ENCODE measurements at places on chromosomes 7 and 10.

GRCh38 chr10:132810807-132811700, 25.1 kb upstream of the NKX6-2 start:
- no peak for DNase-seq

GRCh38 chr10:78656417-78657162, 412.2 kb upstream of the ZMIZ1 start:
- no peak for DNase-seq

DNA sequence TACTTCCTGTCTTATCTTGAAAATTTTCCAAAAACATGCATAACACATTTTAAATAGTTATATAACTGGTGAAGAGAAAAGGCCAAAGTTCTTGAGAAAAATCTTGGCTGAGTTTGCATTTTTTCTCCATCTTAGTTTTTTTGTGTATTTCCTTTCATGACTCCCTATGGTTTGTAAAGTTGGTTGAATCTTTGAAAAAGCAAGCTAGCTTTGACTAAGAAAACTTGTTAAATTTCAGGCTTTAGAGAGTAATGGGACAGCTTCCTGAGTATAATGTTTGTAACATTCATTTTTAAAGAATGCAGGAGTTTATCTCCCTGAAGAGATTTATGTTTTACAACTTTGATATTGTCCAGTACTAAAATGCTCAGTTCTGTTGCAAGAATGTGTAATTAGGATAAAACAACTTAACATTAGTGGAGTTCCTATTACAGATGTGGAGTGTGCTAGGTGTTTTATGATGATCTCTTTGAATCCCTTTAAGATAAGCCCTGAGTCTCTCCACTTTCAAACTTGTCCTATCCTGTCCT, 11.1 kb upstream of the HERPUD2 start:
- no peak for DNase-seq

DNA sequence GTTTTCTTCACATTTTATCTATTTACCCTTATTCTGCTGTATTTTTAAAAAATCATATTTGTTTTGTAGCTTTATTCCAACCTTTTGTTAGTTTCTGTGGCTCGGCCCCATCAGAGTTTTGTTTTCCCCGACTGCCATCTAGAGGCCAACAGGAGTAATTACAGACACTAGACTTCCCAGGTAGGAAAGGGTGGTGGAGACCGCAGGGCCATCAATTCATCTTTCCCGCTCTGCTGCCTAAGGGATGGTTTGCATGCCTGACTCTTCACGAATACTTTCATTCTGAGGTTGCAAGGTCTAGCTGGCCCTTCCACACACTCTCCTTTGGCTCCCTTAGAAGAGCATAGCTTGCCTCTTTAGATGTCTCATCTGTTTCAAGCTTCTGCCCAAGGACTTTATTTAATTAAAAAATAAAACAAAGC, 38.3 kb downstream of the LYZL2 start:
- DNase-seq = no peak

- no peak for DNase-seq
These were observed 43.8 kb upstream of the SEMA3D start for GRCh38 chr7:85230623-85231022.

- DNase-seq = no peak
These were observed 84.6 kb upstream of the NAMPT start for GRCh38 chr7:106369352-106369751.

- DNase-seq = no peak
These were observed 1.5 kb downstream of the GIMAP4 start for GRCh38 chr7:150568714-150569113.

GRCh38 chr7:45390731-45391130, 183.4 kb upstream of the ADCY1 start:
- DNase-seq = no peak

DNA sequence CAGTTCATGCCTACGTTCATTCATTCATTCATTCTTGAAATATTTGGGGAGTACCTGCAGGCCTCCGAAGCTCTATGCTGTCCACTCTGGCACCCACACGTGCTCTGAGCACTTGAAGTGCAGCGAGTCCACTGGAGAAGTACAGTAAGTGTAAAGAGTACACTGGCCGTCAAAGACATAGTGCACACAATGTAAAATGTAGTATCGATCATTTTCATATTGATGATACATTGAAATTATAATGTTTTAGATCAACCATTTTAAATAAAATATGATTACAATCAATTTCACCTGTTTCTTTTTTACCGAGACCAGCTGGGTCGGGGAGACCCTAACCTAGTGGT, 37.0 kb upstream of the PURB start:
- DNase-seq = no peak

DNA sequence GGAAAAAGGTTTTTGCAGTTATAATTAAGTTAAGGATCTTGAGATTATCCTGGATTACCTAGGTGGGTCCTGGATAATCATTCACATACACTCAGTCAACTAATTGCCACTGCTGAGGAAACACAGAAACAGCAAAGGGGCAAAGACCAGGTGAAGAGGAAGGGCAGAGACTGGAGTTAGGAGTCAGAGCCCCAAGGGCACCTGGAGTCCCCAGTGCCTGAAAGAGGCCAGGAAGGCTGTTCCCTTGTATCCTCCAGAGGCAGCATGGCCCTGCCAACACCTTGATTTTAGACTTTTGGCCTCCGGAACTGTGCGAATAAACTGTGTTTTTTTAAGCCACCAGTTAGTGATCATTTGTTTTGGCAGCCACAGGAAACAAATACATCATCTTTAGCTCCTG, 24.6 kb downstream of the PRR15 start:
- DNase-seq = no peak

DNA sequence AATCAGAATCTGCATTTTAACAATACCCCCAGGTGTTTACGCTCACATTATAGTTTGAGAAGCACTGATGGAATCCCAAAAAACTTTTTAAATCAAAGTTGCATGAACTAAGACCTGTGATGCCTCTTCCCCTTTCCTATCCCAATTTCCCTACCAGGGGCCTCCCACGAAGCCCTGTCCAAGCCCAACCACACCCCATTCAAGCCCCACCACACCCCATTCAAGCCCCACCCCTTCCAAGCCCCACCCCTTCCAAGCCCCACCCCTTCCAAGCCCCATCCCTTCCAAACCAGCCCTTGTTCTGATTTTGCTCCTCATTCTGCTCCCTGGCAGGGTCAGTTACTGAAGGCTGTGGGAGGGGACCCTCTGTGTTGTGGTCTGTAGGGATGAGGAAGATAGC, 9.8 kb upstream of the AQP1 start:
- DNase-seq = no peak

DNA sequence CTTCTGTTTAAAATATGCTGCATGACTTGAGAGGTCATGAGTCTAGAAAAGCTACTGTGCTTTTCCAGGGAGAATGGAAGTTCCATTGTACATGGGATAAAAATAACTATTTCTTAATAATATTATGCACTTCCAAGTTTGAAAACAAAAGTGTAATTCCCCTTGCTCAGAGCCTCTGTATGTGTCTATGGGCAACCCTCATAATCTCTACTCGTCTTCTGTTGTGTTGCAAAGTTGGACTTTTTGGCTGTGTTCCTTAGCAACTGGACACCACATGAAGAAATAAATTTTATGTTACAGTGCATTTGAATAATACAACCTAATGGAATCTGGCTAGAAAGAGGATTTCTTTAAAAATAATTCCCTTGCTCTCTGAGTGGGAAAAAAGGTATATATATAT, 242.6 kb downstream of the TWIST1 start:
- no peak for DNase-seq

DNA sequence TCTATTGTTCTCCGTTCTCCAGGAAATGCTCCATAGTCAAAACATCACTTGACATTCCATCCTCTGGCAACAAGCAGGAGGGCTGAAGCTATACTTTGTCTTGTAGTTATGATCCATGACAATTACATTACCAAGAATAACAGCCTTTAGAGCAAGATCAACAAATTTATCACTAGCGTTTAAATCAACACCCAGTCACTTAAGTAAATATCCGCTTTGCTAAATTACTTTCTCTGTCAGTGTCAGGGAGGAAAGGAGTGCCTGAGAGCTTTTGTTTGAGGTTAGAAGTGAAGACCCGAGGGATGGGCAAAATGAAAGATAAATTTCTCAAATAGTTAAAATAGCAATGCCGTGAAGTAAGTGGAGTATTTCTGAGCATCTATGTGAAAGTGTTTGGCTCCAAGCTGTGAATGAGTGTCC, 236.1 kb upstream of the BMPER start:
- peak; percentile 63 for DNase-seq

DNA sequence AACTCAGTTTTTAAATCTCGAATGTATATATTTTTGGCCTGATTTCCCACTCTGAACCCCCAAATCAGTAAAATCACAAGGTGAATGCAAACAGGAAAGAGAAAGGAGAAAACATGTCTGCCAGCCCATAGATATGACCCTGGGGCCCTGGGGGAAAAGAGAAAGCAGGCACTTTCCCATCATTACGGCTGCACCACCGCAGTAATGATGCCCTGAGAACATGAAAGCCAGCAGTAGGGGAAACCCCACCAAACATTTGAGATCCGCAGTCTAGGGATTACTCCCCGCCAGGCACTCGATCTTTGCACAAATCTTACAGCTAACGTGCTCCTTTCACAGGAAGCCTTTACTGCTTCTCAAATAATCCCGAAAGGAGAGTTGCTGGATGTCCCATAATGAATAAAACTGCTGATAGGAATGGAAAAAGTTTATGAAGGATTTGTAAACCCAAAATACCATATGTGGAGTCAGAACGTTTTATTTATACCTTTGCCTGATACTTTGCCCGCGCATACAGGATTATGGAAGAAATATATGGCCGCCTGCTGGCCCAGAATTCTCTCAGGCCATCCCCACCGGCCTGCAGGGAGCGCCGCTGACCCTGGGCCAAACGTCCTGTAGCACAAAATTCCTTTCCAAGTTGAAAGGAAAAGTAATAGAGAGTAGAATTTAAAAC, 180.0 kb upstream of the INHBA start:
- DNase-seq = no peak

GRCh38 chr10:112963835-112964234, 13.8 kb downstream of the TCF7L2 start:
- DNase-seq = no peak

DNA sequence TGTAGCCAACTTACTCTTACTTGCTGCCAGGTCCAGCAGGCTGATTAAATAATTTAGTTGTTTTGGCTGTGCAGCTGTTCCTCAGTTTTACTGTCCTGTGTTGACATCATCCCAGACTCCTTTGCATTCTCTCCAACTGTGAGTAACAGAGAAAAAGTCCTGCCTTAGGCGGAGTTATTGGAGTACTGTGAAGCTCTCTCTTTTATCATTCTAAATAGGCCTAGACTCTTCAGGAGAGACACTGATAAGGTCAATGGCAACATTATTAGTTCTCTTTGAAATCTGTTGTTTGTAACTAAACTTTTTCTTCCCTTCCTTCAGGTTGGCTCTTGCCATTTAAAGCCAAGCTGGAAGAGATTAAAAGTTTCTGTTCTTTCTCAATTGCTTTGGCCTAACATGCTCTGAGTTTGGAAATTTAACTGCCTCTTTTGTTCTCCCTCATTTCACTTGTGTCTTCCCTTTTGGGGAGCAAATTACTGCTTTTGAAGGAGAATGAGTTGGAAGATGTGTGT, 215.7 kb upstream of the CSTF2T start:
- DNase-seq = no peak

- DNase-seq = no peak
These were observed 780.5 kb downstream of the TYW1 start for GRCh38 chr7:67777119-67777518.

GRCh38 chr7:131390275-131390674, 62.6 kb downstream of the MKLN1 start:
- no peak for DNase-seq

DNA sequence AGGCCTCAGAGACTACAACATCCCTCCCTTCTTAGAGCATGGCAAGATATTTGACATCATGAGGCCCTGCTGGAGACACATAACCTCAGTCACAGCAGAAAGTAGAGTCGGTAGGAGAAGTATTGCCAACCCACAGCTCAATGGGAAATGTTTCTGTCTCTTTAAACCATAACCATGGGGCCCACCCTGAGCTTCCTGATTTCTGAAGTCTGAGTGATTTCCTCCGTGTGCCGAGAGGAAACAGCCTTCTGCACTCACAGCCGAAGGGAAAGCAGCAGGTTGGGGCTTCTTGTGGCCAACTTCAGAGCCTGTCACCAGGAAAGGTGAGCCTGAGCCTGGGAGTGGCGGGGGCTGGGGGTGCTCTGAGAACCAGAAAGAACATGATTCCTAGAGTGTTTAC, at the start of gene GIMAP1:
Gene GIMAP1 (plus strand): TSS at position 246 of the 400 bp plus-strand sequence. CDS start 2,435 bp downstream, outside the sequence.
- no peak for DNase-seq

DNA sequence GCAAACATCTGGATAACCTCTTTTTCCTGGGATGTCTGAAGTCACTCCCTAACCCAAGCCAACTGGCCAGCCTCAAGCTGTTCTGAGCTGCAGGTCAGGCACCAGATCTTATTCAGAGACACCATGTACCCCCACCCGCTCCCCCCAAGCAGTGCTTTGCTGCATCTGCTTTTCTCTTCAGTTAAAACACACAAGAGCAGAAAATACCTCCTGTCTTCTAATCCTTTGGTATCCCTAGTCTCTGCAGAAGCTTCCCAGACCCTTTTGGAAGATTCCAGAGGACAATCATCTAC, 3.0 kb downstream of the ZNF488 start:
- no peak for DNase-seq

- no peak for DNase-seq
These were observed 23.6 kb upstream of the ANKRD2 start for GRCh38 chr10:97548828-97549455.

GRCh38 chr7:18521236-18521589, 25.7 kb downstream of the HDAC9 start:
- no peak for DNase-seq

GRCh38 chr10:131973160-131973951, 8.4 kb downstream of the BNIP3 start:
- DNase-seq = no peak

DNA sequence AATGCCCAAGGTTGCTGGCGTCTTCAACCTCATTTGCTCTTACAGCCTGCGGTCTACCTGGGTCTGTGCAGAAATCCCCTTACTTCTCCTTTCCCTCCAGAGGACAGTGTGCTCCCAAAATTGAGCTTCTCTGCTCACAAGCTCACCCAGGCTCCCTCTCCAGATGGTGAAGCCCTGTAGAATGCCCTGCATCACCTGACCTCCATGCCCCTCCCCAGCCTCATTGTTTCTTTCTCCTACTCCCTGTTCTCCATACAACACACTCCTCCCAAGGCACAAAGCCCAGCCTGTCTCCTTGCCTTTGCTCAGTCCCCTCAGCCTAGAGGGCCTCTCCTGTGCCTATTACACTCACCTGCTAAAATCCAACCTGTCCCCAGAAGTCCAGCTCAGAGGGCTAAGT, 3.5 kb downstream of the CRHR2 start:
- DNase-seq = no peak

- DNase-seq = no peak
These were observed 30.3 kb downstream of the ANKMY2 start for GRCh38 chr7:16615228-16615627.

DNA sequence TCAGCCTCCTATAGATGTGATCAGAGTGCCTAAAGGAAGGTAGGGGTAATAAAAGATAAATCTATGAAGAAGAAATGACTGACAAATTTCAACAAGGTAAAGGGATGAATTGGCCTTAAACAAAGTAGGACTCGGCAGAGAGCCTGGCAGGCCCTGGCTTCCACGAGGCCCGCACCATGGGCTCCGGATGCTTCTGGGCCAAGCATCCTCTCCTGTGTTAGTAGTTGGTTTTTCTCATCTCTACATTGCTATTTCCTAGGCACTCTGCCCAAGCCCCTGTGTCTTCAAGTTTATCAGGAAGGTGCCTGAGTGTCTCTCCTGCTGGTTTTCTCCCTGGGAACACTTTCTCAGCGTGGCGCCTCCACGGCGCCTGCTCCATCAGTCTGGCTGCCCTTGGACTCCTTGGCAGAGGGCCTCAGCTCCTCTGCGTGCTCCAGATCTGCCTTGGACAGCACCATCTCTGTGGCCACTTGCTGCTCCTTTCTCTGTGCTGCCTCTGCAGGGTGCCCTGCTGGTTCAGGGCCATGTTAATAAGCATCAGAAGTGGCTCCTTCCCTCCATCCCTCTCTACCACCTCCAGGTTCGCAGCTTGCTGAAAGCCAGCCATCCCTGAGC, 413.3 kb upstream of the DPP6 start:
- no peak for DNase-seq

Measured in NCI-H2081 treated with DMSO at 0.1 percent for 48 hours (cell line).